ENCODE measurements at places on chromosomes 11 and 22.
A peak's percentile ranks its signal among the peaks of the same experiment; 100 is the strongest.

- H3K4me1 ChIP-seq, result peaks cover 21% of the 10 kb centered on the region
- H3K27ac ChIP-seq, result peak overlapping the region; percentile 41
- DNase-seq, result no peak
Measured at GRCh38 chr22:40247976-40248375, 70.3 kb downstream of the TNRC6B start.

GRCh38 chr11:12207384-12208150 is 97.2 kb downstream of the MICAL2 start:
- no peaks in the 10 kb centered on the region for H3K4me1 ChIP-seq
- H3K4me3 ChIP-seq, result no peak overlapping the region
- no peaks in the 10 kb centered on the region for H3K36me3 ChIP-seq
- H3K27ac ChIP-seq, result no peak overlapping the region
- H3K27me3 ChIP-seq, result peaks cover 11% of the 10 kb centered on the region
- no peak for DNase-seq

DNA sequence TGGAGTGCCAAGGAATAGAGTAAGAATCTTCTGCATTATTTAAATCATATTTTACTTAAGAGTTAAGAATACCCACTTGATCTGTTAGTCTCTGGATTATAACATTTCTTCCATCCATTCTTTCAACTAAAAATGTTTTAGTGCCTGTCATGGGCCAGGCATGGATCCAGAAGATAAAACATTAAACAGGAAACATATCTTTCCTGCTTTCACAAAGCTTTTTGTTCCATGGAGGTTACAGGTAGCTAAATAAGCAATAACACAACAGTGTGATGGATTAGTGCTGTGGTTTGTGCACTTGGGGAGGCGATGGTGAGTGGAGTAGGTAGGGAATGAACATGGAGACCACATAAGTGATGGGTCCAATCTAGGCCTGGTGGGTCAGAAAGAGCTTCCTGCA is 258.5 kb downstream of the DDX10 start:
- H3K27me3 ChIP-seq, result no peaks in the 10 kb centered on the region
- no peak overlapping the region for H3K27ac ChIP-seq
- H3K4me3 ChIP-seq, result no peak overlapping the region
- H3K36me3 ChIP-seq, result peaks cover 15% of the 10 kb centered on the region

GRCh38 chr22:36185828-36186624 is 15.6 kb downstream of the APOL4 start:
- H3K4me1 ChIP-seq, result no peaks in the 10 kb centered on the region
- H3K4me3 ChIP-seq, result no peak overlapping the region
- H3K27ac ChIP-seq, result no peak overlapping the region
- peaks cover 8% of the 10 kb centered on the region for H3K27me3 ChIP-seq

DNA sequence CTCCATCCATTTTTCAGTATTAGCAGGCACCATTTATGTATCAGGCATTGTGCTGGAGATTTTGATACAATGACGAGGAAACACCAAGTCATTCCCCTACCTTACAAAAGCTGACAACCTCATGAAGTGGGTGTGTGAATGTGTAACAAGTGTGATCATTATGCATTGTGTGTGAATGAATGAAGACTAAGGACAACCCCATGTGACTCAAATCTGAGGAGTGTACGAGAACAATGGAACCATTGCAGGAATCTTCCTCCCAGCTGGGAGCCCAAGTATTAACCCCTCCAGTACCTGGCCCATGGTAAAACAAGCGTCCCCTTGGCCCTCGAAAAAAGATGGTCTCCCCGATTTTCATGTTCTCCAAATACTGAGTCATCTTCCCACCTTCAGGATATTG is 4.4 kb downstream of the CYB5R2 start:
- H3K27me3 ChIP-seq, result no peaks in the 10 kb centered on the region
- H3K4me1 ChIP-seq, result peaks cover 22% of the 10 kb centered on the region
- H3K36me3 ChIP-seq, result no peaks in the 10 kb centered on the region
- no peak for DNase-seq
- H3K27ac ChIP-seq, result no peak overlapping the region
- no peak overlapping the region for H3K4me3 ChIP-seq
